ENCODE measurements at places on chromosomes 1 and 21. TPM values are rescaled to one million over a fixed set of nuclear protein-coding genes. Genes with fewer than 3 reads are reported as not detected.
A peak's percentile ranks its signal among the peaks of the same experiment; 100 is the strongest.

DNA sequence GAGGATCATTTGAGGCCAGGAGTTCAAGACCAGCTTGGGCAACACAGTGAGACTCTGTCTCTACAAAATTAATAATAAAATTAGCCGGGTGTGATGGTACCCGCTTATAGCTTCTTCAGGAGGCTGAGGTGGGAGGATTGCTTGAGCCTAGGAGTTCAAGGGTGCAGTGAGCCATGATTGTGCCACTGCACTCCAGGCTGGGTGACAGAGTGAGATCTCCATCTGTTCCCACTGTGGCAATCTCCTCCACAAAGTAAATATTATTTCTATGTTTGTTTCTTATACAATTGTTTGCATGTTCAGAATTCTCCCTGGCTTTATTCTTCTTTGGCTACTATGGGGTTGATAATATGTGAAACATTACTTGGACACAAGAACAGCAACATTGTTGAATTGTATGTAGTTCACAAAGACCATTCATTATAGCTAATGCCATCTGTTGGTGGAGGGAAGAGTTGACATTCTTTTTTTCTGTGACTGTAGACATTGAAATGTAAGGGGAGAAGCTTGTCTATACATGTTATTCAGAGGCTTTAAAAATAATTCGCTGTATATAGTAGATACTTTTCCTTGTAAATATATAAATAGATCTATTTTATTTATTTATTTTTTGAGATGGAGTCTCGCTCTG lies 47.8 kb upstream of the SRSF10 start:
- no peak overlapping the region for H3K4me3 ChIP-seq
- H3K4me1 ChIP-seq = peaks cover 2% of the 10 kb centered on the region
- no peak for DNase-seq
- H3K27me3 ChIP-seq = no peaks in the 10 kb centered on the region
- H3K27ac ChIP-seq = no peak overlapping the region
- H3K36me3 ChIP-seq = no peaks in the 10 kb centered on the region

VANGL2 gene
- total RNA-seq = 1.5 TPM

DNA sequence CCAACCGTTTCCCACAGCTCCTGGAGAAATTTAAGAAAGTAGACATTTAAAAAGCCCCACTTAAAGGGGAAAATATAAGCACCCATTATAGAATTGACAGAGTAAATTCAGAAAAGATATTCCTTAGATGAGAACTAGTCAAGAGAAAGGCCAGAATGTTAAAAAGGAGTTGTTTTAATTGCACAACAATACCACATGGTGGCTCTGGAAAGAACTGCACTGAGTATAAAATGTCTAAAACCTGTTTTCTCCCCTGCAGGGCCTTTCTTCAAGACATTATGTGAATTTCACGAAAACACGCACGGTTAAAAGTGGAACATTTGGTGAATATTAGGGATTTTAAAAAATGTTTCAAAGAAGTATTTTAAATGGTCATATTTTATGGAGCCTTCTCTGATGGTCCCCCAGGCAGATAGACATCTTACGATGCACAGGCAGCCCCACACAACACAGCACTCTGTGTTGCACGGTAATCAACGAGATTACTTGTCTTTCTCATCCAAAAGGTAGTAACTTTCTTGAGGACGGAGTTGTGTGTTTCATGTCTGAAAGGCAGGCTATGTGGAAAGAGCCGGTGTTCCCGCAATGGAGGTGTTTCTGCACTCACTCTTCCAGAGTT lies 101.9 kb downstream of the PRRX1 start:
- no peaks in the 10 kb centered on the region for H3K36me3 ChIP-seq
- peak; percentile 11 for DNase-seq
- no peak overlapping the region for H3K27ac ChIP-seq
- H3K4me1 ChIP-seq = no peaks in the 10 kb centered on the region
- H3K4me3 ChIP-seq = no peak overlapping the region

- peak overlapping the region; percentile 81 for H3K27ac ChIP-seq
- peaks cover 13% of the 10 kb centered on the region for H3K4me1 ChIP-seq
- DNase-seq = no peak
- no peak overlapping the region for H3K4me3 ChIP-seq
- no peaks in the 10 kb centered on the region for H3K27me3 ChIP-seq
- no peaks in the 10 kb centered on the region for H3K36me3 ChIP-seq
These were observed 52.4 kb downstream of the IER5 start for GRCh38 chr1:181140891-181141290.

DNA sequence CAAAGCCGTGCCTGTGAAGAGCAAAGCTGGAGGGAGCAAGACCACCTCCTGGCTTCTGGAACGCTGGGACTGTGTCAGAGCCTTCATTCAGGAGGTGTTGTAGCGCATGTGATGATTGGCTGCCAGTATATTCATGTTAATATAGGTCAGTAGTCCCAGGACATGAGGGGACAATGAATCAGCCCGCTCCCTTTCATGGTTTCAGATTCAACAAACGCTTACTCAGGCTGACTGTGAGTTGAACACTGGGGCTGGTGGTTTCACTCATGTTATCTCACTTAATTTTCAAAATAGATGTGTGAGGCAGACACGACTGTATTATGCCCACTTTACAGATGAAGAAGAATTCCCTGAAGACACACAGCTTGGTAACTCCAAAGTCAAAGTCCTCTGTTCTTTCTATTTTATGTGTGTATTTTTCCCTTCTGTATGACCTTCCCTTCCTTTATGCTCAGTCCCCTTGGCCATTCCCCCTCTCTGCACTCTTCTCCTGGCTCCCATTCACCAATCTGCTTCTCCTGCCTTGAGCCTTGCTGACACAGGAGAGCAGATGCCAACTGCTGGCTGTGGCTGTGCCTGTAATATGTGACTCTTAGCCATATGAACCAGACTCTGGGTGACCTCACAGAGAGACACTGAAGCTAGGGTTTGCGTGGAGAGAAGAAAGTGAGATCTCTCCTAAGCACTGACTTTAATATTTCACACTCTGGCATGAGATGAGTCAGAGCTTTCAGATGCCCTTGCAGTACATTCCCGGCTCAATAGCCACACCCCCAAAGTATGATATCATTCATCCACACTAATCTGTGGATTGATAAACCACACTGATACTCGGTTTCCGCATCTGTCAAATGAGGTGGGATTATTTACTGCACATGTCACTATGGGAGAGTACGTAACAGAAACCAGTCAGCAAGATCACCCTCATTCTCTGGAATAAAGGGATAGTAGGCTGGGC lies 31.4 kb upstream of the KIRREL1 start:
- H3K4me3 ChIP-seq = no peak overlapping the region
- no peaks in the 10 kb centered on the region for H3K36me3 ChIP-seq
- no peaks in the 10 kb centered on the region for H3K4me1 ChIP-seq
- H3K27ac ChIP-seq = no peak overlapping the region
- peaks cover 14% of the 10 kb centered on the region for H3K27me3 ChIP-seq
